Fibroblast of skin of left quadriceps (primary cell): ENCODE measurements at places on chromosomes 6 and 20.

GRCh38 chr6:163876391-163876790, 461.9 kb downstream of the QKI start:
- DNase-seq, result no peak

- DNase-seq, result no peak
Observed at GRCh38 chr6:53447865-53448264, 97.0 kb downstream of the GCLC start.

GRCh38 chr6:150347845-150348244, 21.0 kb upstream of the IYD start:
- DNase-seq, result no peak

DNA sequence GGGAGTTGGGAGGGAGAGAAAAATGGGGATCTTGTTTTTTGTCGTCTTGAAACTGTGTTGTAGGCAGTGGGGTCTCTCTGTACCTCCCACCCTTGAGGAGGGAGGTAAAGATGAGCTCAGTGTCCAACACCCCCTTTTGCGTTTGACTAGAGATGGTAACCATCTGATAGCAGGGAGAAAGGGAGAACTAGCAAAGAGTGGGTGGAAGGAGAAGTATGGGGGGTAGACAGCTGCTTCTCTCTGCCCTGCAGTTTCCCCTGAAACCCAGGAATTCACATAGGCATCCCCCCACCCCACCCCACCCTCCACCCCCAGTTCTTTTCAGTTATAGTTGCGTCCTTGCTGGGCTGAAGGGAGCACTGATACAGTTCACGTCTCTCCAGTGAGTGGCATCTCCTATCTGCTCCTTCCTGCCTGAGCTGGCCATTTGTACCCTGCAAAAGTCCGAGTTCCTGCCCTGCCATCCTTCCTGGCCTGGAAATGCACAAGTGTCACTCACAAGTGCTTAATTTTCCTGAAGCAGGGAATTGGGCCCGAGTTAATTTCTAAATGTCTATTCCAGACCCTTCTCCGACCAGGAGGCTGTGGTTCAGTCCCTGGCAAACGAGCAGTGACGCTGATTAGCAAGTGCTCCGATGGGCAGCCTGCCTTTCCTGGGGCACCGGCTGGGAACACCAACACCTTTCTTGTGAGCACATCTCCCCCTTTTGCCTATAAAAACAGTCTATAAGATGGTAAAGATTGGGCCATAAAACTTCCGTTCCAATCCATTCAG, 1.5 kb downstream of the SIRPA start:
- DNase-seq, result no peak

GRCh38 chr20:7841971-7842310, 98.3 kb downstream of the HAO1 start:
- peak; percentile 35 for DNase-seq

DNA sequence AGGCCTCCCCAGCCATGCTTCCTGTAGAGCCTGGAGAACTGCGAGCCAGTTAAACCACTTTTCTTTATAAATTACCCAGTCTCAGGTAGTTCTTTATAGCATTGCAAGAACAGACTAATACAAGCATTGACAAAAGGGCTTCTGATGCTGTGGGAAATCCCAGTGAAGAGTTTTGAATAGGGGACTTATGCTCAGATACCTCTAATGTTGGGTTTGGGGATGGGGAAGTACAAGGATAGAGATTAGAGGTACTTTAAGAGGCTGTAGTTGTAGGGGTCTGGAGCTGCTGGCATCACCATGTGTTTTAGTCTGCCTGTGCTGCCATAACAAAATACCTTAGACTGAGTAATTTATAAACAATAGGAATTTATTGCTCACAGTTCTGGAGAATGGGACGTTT, 8.8 kb downstream of the SLX4IP start:
- DNase-seq, result no peak

- no peak for DNase-seq
Observed at GRCh38 chr20:1086277-1087213, 31.9 kb upstream of the PSMF1 start.

DNA sequence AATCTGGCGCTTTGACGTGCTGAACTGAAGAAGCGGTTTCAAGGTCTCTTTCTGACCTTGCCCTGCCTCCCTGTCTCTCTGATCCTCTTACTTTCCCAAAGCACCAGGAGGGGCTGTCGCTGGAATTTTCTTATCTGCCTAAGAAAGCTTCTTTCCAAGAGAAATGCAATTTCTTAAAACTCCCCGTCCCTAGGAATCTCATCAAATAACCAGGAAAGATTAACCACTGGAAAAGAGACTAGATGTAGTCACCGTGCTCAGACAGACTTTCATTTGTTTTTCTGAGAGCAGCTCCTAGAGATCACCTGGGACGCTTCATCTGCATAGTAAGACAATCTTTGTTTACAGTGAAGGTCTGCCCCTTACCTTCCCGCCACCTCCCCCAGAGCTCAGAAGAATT, 38.6 kb downstream of the PDYN start:
- no peak for DNase-seq

DNA sequence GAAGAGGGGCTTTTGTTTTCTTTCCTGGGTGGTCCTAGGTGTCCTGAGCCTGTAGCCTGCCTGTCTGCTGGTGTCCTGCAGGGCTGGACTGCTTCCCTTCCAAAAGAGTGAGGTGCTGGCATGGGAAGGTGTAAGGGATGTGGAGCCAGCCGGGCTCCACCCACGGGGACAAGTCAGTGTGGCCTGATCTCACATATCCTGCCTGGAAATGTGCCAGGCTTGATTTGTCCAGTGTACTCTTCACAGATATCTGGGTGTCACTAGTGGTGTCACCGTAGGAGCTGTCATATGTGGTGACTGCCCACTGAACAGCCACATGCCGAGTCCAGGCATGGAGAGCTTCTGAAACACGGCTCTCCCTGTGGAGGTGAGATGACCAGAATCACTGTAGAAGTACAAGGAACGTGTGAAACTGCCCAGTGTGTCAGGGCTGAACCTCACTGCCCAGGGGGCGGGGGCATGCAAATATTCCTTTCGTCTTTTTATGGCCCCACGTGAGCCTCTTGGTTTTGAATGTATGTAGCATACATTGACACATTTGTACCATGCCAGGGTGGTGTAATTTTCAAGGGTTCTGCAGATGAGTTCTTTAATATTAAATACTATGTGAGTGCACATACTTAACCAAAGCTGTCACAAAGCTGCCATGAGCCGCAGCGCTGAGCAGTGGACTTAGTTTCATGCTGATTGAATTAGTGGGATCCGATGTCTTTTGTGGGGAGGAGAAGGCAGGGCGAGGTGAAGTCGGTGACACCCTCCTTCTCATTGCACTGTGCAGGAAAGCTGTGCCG, 55.8 kb downstream of the CDH4 start:
- DNase-seq, result no peak

DNA sequence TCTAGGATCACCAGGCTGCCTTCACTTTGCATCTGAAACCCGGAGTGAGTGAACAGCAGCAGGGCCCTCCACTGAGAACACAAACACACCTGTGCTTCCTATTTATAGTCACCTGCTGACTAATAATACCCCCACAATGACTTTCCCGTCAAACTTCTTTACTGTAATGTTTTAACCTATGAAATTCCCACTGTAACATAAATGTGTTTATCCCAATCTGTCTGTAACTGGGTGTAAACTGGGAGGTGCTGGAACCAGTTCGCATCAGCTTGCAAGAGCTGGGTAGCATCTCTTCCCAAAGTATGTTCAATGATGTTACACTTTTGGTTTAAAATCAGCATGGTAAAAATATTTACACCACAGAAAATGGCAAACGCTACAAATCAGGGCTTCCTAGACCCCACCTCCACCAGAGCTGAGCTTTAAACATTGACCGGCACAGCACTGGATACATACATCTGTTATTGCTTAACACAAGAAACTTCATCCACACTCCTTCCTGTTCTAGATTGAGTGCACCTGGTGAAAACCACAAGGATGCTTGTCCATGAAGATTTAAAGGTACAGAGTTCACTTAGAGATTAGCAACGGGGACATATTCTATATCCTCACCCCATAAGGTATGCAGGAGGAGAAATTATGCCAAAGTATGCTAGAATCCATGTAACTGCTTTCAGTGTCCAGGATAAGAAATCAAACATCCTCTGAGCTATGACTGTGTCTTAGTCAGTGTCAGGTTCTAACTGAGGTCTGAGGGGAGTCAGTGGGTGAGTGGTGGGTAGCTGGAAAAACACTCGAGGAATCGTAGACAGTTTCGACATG, 79.0 kb downstream of the ALDH8A1 start:
- DNase-seq, result peak; percentile 78

GRCh38 chr6:80472271-80472670, 365.8 kb downstream of the BCKDHB start:
- no peak for DNase-seq

DNA sequence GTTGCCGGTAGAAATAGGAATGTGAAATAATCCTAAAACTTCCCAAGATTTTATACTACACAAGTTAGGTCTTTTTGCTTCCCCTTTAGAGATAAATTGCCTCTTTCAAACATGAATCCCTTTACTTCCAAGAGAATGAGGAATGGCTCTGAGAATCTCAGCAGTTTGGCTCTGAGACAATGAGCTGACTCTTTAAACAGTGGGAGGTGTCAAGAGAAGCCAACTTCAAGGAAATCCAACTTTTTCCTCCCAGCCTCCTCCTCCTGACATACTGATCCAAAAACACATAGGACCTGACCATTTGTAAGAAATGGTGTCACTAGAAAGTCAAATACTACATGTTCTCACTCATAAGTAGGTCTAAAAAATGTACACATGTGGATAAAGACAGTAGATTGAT, 154.2 kb downstream of the ALDH8A1 start:
- DNase-seq, result no peak

GRCh38 chr6:11366183-11366933, 133.9 kb upstream of the NEDD9 start:
- DNase-seq, result no peak

- no peak for DNase-seq
Observed at GRCh38 chr6:63269470-63269869, 50.3 kb downstream of the LGSN start.

DNA sequence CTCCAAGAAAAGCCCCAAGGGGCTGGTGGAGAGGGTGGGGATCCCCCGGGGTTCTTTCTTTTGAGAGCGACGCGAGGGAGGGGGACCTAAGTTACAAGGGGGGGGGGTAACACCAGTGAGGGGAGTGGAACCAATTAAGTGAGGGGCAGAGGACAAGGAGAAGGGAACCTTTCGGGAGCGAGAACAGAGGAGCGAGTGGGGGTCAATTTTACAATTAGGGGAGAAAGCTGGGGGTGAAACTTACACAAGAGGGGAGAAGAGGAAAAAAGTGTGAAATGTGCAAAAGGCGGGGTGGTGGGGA, 548 bp downstream of the SALL4 start:
- DNase-seq, result no peak

DNA sequence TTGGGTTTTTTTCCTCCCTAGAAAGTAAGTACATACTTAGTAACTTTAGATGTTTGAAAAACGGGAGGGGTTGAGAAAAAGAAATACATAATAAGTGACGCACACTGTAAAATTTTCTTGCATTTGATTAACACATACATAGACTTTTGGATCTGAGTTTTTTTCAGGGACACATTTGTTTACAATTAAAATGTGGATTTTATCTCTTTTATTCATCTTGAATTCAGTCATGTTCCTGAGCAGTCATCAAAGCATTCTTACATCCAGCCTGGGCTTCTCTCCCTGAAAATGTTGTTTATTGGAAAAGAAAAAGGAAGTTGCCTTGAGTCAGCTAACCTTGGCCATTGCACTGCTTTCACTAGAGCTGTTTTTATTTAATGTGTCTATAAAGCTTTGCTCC, 8.7 kb upstream of the RPP40 start:
- DNase-seq, result peak; percentile 73

DNA sequence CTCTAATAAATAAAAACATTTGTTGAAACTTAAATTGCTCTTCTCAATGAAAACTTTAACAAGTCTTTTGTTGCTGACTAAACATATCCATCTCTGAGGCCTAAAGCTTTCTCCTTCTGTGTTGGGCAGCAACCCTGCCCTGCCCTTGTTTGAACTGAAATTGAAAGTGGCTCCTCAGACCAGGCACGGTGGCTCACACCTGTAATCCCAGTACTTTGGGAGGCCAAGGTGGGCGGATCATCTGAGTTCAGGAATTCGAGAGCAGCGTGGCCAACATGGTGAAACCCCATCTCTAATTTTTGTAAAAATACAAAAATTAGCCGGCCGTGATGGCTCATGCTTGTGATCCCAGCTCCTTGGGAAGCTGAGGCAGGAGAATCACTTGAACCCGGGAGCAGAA, 29.2 kb upstream of the GNRH2 start:
- no peak for DNase-seq

- DNase-seq, result no peak
Observed at GRCh38 chr20:33702861-33703260, 16.7 kb upstream of the E2F1 start.

- DNase-seq, result no peak
Observed at GRCh38 chr6:151440930-151441329, 11.0 kb downstream of the RMND1 start.

DNA sequence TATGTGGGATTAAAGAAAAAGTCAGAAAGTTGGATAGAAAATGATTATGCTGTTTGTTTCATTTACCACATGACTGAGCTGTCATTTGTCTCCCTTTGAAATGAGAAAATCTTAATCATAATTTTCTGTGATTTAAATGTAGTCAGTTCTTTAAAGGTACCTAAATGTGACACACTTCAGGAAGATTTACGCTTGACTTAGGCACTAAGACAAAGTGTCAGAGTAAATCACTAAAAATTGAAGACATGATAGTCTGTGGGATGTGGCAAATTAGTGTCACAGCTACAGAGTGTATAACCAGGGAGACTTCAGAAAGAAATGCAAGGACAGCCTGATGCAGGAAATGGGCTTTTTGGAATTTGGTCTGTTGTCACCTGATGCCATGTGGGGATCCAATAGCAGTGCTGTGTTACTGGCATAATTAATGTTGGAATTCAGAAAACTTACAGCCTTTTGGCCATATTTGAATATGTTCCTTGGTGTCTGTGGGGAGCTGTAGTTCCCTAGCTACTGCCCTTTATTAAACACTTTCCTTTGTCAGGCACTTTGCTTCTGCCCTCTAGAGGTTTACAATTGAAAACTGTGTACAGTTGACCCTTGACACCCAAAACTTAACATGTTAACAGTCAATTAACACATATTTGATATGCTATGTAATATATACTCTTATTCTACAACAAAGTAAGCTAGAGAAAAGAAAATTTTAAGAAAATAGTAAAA, 493.8 kb downstream of the UTRN start:
- DNase-seq, result no peak

DNA sequence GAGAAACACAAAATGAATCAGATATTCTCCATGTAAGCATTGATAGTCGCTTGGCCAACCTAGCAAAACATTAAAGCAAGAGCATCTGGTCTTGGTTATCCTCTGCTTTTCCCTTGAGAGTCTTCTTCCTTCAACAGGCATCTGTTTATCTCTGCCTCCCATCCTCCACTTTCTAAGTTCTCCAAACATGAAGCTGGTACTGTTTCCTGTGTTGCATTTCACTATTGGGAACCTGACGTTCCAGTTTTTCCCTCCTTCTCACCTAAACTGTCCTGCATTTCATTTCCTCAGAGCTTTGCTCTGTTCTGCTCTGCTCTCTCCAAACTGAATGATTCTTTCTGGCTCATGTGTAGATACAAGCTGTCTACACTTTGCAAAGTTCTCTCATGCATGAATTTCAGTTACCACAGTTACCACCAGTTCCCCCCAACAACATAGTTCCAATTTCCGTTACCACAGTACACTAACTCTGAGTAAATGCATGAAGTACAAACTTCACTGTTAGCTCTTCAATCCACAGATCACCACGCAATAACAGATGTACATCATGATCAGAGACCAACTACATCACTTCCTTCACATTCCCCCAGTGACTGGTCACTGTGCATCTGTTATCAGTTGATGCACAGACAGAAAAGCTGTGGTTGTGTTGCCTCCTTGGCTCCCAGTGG, 86.7 kb upstream of the F13A1 start:
- peak; percentile 51 for DNase-seq

GRCh38 chr6:88899569-88900316, 63.7 kb downstream of the RNGTT start:
- DNase-seq, result no peak

GRCh38 chr6:13998356-13998755, 73.6 kb downstream of the RNF182 start:
- no peak for DNase-seq
